NCI-H524 (cell line): ENCODE measurements at places on chromosomes 3 and 15.
A peak's percentile ranks its signal among the peaks of the same experiment; 100 is the strongest.

DNA sequence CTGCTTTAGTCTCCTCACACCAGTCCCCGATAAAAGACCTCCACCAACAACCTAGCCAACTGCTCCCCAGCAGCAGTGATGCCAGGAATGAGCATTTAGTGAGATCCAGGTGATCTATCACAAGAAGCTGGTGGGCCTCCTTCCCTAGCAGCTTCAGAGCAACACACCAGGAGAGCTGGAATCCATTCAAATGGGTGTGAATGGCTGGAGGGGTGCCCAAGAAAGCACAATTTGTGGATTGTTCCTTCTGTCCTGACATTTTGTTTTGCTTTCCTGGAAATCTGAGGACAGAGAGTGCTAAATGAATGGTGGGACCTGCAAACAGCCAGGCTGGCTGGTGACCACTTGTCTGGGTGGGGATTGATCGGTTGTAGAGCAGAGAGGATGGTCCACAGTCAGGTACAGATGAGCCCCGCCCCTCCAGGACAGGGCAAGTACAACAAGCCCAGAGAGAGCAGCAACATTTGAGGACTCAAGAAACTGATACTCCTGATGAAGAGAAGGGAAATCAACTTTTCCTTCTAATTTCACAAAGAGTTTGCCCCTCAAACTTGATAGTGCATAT lies 316.8 kb downstream of the VPS13C start:
- no peak for DNase-seq

- no peak for DNase-seq
Measured at GRCh38 chr3:157573281-157573680, 70.1 kb upstream of the VEPH1 start.

DNA sequence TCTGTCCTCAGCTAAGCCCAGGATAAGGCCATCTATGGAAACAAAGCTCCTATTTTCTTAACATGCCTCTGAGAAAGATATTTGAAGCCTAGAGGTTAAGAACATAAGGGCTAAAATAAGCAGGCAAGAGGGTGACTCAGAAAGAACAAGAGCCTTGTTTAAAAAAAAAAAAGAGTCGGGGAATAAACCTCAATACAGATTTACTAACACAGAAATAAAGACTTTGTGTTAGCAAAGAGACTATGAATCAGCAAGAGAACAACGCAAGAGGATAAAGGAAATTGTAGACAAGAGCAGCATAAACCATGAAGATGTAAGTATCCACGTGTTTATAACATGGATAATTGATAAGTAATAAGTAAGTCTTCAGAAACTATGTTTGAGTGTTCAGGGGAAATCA lies 36.0 kb downstream of the RAB27A start:
- no peak for DNase-seq

DNA sequence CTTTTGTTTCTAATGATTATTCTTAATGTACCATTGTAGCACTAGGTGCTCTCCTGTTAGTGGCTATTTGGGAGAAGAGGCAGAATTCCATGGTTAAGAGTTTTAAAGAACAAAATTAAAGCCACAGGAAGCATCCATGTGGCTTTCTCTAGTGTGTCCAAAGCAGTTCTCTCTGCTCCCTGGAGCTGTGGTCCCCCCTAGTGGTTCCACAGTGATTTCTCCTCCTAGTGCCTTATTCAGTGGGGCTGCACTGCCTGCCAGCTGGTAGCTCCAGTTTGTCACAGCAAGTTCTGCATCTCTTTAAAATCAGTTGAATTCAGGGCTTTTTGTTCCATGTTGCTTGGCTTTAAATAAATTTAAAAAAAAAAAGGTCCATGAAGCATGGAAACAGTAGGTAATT lies 39.6 kb upstream of the FAM98B start:
- peak; percentile 5 for DNase-seq

DNA sequence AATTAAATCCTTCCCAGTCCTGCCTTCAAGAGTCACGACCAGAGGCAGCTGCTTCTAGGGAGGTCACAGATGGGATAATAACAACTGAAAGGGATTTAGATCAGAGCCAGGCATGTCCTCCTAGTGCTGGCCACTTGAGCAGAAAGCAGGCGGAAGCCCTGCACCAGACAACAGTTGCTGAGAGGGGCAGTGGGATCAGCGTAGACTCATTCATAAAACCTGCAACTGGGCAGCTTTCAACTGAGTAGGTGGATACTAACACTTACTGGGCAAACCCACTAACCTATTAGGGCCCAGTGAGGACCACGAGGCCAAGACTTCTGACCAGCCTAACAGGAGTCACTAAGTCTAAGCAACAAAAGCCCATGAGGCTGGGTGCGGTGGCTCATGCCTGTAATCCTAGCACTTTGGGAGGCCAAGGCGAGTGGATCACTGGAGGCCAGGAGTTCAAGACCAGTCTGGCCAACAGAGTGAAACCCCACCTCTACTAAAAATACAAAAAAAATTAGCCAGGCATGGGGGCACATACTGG lies 67.0 kb downstream of the DAPK2 start:
- peak; percentile 97 for DNase-seq

DNA sequence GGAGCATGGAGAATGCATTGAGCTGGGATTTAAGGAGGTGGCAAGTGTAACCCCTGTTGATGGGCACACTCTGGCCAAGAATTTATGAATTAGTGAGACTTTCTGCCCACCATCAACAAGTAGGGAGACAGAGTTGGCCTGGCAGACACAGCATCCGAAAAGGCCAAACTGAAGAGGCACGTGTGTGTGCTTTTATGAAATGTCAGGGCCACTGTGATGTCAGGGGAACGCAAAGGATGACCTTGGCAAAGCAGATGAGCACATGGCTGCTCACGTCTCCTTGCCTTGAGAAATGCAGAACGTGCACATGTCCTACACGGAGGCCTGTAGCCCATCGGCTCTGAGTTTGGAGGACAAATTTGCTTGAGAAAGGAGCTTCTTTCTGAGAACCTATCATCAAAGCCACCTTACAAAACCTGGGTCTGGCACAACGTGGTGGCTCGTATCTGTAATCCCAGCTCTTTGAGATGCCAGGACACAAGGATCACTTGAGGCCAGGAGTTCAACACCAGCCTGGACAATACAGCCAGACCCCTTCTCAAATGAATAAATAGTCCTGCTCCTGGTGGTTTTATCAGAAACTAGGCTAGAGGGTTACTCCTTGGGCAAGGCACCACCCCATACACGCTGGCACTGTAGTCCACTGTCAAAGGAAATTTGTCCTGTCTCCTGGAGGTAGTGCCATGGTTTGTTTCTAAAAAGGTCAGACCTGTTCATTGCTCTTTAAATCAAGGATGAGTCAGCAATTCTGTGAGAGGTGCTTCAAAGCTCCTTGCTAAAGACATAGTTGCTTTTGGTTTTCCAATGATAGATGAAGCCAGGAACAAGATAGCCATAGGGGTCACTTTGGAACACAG lies 941 bp upstream of the SH3BP5 start:
- no peak for DNase-seq

DNA sequence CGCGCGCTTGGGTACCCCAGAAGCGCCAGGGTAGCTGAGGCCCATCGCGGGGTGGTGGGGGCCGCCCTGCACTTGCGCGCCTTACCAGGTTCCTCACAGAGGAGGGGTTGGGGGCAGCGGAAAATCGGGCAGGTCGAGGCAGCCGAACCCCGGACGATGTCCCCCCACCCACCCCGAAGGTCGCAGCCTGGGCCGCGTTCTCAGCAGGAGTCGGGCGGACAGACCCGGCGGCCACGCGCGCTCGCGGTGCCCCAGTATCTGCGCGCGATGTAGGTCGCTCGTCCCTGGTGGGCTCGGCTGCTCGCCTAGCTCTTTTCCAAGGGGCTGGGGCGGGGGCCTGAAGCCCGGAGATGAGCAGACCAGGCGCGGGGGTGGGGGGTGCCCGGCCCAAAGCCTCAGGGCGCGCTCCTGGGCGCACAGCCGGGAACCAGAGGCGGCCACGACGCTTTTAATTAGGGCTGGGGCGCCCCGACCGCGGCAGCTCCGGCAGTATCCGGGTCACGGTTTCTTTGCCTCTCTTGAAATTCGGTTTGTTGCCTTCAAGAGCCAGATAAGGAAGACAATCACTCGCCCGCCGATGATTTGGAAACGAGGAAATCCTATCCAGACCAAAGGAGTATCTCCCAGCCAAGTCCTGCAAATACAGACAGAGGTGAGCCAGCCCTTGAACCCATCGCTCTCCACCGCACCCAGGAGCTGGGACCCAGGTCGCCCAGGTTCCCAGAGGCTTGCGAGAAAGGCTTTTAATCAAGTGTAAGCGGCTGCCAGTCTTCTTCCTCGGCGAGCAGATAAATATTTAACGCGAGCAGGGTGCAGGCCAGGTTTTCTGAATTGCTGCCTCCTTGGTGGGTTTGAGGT lies 4.6 kb downstream of the SKOR1 start:
- no peak for DNase-seq
